Left renal cortex interstitium (tissue), 4 donors: ENCODE measurements at places on chromosomes 16 and 17. TPM values are rescaled to one million over a fixed set of nuclear protein-coding genes. Genes with fewer than 3 reads are reported as not detected.

Gene NFATC2IP
- polyA plus RNA-seq, result 66.8 TPM

Gene TRPV3
- 0.64 TPM for polyA plus RNA-seq

Gene PTGES3L
- polyA plus RNA-seq, result 3.0 TPM

Gene ZP2
- 0.12 TPM for polyA plus RNA-seq

Gene CTRB2
- polyA plus RNA-seq, result 0.18 TPM

Gene PLA2G10
- polyA plus RNA-seq, result 0.87 TPM

Gene MILR1
- 1.6 TPM for polyA plus RNA-seq

Gene CAVIN1
- 85.6 TPM for polyA plus RNA-seq

GRCh38 chr17:38329284-38329683 lies 14.5 kb downstream of the GPR179 start:
- DNase-seq, result no peak

- no peak for DNase-seq
These were observed 9.6 kb downstream of the POLR2C start for GRCh38 chr16:57471852-57472664.

DNA sequence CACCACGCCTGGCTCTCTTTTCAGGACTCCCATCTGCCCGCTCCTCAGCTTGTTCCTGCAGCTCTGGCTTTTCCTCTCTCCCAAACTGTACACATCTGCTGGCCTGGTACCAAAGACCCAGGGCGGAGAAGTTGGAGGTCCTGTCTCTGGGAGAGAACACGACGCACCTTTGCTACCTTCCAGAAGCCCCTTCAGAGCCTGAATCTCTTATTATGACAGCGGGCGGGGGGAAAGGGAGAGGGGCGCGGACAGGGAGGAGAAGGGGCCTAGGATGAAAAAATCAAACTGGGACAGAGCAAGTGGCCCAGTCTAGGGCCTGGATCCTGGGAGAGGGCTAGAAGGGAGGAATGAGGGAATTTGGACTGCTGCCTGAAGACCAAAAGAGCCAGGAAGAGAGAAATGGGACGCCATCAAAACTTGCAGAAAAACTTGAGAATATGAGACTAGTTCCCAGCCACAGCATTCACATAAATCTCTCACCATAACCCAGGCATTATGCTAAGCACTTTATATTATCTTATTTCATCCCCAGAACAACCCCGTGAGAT lies 2.5 kb upstream of the PER1 start:
- DNase-seq, result no peak

DNA sequence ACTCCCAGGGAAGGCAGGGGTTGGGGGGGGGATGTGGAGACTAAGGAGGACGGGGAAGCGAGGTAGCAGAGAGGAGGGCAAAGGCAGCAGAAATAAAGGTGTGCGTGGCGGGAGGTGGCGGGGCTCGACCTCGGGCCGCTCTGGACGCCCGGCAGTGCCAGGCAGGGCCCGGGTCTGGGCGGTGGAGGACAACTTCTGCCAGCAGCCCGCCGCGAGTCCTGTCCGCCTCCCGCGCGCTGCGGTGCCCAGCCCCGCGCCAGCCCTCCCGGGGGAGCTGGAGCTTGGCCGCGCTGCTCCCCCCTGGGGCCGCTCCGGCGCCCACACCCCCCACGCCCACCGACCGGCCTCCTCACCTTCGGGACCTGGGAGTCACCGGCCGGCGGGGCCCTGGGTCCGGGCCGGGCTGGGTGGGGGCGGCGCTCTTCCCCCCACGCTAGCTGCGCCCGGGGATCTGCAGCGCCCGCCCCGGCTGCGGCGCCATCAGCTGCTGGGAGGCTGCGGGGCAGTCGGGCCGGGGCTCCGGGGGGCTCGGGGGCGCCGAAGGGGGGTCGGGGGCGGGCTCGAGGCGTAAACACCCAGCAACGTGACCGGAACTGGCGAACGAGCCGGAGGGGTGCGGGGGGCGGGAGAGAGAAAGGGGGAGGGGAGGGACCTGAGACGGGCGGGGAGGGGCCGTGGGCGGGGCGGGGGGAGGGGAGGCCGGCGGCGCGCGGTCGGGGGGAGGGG lies at the start of gene CCDC92B:
TSS of gene CCDC92B (minus strand) at position 595 of the 726 bp plus-strand sequence. CDS start 14,507 bp downstream, outside the sequence.
- DNase-seq, result no peak

DNA sequence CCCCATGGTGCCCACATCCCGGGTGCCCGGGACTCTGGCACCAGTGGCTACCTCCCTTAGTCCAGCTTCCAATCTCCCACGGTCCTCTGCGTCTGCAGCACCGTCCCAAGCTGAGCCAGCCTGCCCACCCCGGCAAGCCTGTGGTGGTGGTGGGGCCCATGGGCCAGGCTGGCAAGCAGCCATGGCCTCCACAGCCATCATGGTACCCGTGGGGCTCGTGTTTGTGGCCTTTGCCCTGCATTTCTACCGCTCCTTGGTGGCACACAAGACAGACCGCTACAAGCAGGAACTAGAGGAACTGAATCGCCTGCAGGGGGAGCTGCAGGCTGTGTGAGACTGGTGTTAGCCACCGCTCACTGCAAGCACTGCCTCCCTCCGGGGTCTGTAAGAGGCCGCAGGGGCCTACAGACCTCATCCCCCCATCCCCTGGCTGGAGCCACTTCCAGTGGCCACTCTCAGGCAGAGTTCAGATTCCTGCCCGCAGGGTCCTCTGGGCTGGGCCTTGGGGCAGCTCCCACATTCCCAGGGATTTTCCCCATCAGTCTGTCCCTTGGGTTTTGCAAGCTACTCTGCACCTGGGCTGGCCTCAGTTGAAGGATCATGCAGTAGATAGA lies 3.9 kb upstream of the SETD1A start:
- peak; percentile 65 for DNase-seq

DNA sequence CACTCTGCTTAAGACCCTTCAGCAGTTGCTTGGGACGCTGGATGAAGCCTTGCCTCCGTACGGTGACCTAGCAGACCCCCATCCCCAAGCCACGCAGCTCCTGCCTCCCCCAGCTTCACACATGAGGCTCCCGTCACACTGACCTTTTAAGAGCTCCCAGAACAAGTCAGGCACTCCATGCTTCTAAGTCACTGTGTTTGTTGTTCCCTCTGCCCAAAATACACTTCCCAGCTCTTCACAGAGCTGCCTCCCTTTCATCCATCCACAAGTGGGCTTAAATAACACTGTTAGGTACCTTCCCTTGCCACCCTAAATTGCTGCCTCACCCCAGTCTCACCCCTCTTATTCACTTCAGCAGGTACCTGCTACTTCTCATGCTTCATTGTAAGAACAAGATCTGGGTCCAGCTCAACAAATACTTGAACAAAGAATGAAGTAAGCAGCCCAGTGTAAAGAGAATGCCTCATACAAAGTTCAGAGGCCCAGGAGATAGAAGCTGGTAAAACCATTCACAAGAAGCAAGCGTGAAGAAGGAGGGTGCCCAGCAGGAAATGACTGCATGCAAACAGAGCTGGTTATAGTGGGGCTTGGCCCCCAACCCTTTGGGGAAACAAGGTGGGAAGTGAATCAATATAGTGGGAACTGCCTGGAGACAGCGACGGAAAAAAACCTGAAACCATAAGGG lies 5.8 kb downstream of the ZC3H7A start:
- no peak for DNase-seq

DNA sequence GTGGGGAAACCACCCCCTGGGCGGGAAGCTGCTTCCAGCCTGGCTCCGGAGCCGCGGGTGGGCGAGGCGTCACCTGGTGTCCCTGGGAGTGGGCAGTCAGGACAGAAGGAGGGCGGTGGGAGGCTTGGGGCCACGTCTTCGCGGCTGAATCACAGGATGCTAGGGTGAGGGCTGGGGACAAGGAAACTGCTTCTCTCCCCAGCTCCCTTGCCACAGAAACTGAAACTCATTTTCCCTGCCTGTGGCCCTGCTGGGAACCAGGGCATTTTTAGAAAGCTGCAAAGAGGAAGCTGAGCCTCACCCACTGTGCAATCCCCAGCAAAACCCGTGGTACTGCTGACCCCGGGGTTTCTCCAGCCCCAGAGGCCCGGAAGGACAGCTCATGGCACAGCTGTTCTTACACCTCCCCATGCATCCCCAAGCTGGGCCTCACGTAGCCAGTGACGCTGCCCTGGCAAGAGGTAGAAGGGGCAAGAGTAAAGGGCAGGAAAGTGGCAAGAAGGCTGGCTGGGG lies 8.2 kb downstream of the RHBDF2 start:
- no peak for DNase-seq

DNA sequence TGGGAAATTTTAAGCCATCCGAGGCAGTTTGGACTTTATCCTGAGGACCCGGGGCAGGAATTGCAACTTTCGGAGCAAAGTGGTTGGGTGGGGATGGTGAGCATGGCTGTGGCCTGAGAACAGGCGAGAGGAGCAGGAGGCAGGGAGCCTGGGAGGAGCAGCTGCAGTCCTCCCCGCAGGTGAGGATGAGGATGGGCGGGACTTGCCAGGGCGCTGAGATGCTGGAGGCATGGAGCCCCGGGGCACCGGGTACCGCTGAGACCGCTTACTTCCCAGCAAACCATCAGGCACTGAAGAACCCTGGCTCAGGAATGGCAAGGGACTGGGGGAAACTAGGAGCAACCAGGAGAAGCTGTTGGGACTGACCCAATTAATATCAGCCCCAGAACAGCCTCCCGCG lies 210.8 kb downstream of the GSG1L start:
- DNase-seq, result no peak

- no peak for DNase-seq
These were observed 220.4 kb upstream of the CACNG5 start for GRCh38 chr17:66614469-66614868.

- DNase-seq, result no peak
These were observed 301.7 kb downstream of the KIF2B start for GRCh38 chr17:54124456-54124855.

GRCh38 chr17:47994724-47995123 lies 23.8 kb downstream of the CDK5RAP3 start:
- no peak for DNase-seq

GRCh38 chr17:80566054-80566400 lies 21.4 kb downstream of the RPTOR start:
- DNase-seq, result no peak

GRCh38 chr17:45733781-45734180 lies 50.3 kb upstream of the CRHR1 start:
- no peak for DNase-seq

DNA sequence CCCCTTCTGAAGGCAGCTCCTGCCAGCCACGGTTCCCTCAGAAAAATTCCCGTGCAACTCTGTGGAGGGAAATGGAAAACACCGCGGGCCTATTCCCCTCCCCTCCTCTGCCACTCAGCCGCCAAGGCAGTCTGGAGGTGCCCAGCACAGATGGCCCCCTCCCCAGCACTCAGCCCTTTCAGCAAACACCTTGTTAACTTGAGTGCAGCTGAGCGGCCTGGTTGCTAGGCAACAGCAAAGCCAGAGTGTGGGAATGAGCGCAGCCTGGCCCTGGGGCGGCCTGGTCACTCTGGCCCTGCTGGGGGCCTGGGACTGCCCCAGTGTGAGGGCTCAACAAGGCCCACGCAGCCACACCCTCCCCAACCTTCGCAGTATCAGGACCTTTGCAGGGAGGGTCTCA lies 32.8 kb downstream of the CACNA1G start:
- DNase-seq, result peak; percentile 69
